ENCODE measurements at places on chromosomes 3 and 15.

GRCh38 chr15:42691770-42692169 is 45.2 kb downstream of the CDAN1 start:
- peak; percentile 57 for DNase-seq

GRCh38 chr15:42719043-42719442 is 17.9 kb downstream of the CDAN1 start:
- DNase-seq: no peak

DNA sequence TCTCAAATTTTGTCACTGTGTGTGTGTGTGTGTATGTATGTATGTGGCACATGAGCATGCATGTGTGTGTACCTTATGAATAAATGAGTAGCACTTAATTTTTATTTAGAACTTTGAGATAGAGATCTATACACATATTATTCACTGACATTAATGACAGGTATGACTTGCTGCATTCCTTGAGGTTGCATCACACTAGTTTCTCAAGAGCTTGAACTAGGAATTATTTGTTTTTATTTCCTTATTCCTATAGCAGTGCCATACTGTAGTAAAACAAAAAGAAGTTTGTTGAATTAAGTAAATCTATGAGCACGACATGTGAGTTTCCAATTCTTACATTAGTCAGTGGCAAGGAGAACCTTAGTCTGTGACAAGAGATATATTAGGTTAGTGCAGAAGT is 943.9 kb downstream of the ROBO1 start:
- DNase-seq: no peak

- no peak for DNase-seq
These were observed 37.0 kb downstream of the MINDY4B start for GRCh38 chr3:150868282-150868681.

DNA sequence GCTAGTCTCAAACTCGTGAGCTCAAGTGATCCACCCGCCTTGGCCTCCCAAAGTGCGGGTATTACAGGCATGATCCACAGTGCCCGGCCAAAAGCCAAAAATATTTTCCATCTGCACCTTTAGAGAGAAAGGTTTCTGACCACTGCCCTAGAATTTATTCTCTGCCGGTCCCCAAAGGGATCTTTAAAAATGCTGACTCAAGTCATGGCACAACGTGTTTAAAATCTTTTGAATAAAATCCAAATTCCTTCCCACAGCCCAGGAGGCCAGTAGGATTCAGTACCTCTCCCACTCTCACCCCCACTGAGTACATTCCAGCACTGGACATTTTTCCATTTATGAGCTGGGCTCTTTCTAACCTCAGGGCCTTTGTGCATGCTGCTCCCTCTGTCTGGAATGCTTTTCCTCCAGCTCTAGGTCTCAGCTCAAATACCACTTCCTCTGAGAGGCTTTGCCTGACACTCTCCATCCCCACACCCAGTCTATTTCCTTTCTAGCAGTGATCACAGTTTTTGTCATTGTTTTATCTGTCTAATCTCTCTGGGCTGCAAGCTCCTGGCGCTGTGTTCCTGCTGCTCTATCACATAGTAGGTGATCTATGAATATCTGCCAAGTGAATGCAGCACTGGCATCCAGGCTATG is 502.9 kb downstream of the SHQ1 start:
- DNase-seq: no peak

- DNase-seq: no peak
These were observed 71.9 kb downstream of the MRPL46 start for GRCh38 chr15:88395241-88395640.

- DNase-seq: no peak
These were observed 297.5 kb upstream of the CTNNB1 start for GRCh38 chr3:40901796-40902195.

- DNase-seq: no peak
These were observed 32.0 kb downstream of the AP4E1 start for GRCh38 chr15:50940506-50940905.

- DNase-seq: no peak
These were observed 289.3 kb upstream of the GOLIM4 start for GRCh38 chr3:168384990-168385389.

DNA sequence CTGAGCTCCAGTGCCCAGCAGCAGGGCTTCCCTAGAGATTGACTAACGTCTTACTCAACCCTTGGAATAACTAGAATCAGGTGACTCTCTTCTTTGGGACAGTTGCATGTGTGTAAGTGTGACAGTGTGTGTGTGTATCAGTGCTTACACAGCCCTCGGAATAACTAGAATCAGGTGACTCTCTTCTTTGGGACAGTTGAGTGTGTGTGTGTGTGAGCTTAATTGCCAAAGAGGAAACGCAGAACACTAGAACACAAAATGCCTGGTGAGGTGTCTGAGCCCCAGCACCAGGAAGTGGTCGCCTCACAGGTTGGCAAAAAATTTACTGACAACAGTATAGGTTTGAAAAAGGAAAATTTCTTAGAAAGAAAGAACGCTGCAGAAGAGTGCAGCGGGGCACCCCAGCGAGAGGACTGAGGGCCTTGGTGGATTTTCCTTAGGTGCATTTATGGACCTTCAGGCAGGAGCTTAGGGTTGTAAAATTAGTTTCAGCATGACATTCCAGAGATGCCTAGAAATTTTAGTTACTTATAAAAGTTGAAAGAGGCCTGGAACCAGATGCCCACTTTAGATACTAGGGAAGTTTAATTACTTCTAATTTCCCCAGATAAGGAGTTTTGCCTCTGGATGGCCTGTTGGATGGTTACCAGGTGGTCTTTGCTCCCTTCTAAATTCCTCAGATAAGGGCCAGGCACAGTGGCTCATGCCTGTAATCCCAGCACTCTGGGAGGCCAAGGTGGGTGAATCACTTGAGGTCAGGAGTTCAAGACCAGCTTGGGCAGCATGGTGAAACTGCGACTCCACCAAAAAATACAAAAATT is 3.7 kb upstream of the WDR82 start:
- DNase-seq: peak; percentile 76

DNA sequence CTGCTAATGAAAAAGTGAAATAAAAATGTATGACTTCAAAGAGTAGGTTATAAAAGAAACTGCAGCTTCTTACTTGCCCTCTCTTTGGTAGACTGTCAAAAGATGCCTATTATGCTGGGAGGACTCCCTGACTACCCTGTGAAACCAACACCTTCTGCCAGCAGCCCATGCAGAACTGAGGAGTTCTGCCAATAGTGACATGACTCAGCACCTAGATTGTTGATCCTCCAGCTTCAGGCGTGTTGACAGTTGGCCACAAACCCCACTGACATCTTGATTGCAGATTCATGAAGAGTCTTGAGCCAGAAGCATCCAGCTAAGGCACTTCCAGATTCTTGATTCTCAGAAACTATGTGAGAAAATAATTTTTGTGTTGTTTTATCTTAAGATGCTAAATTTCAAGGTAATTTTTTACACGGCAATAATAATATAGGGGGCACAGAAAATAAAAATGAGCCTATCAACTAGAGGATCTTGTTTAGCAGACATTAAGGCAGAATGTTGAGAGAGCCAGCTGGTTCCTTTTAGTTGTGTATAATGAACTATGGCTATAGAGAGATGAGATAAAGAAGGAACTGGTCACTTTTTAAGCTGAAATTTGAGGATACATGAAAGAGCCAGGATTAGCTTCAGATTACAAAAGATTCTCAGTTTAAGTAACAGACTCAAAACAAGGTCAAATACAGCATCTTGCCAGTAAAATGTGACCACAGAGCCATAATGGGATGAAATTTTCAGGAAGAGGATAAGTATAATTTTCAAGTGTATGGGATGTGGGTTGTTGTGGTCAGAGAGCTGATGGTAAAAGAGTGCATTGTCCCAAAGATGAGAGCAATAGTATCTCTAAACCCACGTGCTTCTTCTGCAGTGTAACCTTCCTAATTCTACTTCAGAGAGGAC is 588.7 kb upstream of the CBLB start:
- DNase-seq: peak; percentile 91

DNA sequence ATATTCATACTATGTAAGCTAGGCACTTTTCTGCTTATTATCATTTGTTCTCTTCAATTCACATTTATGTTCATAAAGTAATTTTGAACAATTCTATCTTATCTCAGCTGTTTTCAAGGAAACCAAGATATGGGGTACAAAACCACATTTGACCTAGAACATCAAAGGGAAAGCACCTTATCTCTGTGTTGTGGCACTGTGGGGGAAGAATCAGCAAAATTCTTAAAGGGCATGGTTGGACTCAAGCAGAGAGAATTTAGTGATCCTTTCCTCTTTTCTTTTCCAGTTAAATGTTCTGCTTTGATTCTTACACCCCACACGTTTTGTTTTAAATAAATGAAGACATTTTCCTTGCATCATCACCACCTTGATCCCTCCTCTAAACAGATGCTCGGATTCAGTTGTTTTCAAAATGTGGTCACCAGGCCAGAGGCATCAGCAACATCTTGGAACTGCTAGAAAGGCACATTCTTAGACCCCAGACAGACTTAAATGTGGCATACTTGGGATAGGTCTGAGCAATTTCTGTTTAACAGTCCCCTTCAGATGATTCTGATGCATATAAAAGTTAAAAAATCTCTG is 128.4 kb upstream of the TP63 start:
- DNase-seq: no peak

- DNase-seq: no peak
These were observed 28.6 kb downstream of the DPH3 start for GRCh38 chr3:16236030-16236639.

DNA sequence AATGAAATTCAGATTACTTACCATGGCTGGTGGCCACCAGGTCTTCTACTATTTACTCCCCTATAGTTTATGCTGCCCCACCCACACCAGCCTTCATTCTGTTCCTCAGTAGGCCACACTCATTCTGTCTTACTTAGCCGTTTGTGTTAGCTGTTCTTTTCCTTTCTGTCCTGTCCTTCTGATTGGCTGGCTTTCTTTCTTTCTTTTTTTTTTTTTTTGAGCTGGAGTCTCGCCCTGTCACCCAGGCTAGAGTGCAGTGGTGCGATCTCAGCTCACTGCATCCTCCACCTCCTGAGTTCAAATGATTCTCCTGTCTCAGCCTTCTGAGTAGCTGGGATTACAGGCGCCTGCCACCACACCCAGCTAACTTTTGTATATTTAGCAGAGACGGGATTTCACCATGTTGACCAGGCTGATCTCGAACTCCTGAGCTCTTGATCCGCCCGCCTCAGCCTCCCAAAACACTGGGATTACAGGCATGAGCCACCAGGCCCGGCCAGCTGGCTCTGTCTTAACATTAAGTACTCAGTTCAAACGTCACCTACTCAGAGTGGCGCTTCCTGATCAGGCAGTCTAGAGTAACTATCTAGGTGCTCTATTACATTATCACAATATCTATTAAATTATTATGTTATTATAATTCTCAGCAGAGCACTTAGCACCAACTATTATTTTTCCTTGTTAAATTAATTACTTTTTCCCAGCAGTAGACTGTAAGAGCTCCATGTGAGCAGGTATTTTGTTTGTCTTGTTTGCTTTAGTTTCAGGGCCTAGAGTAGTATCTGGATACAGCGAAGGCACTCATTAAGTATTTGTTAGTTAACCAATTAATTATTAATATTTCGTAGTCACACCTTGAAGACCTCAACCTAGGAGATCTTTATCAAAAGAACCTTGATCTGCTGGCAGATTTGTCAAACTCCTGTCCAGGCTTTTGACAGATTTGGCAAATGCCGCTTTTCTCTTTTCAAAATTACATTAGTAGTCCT is 6.4 kb downstream of the CMSS1 start:
- no peak for DNase-seq

DNA sequence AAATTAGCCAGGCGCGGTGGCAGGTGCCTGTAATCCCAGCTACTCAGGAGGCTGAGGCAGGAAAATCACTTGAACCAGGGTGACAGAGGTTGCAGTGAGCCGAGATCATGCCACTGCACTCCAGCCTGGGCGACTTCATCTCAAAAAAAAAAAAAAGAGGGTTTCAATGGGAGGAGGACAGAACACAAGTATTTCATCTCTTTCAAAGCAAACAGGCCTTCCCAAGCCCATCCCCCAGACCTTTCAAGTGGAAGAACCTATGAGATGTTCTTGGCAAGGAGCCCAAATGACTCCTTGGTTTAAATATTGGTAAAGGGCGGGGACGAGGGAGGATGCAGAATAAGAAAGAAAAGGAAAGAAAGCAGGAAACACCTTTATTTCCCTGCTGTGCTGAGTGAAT is 62.2 kb upstream of the MCF2L2 start:
- no peak for DNase-seq
